ENCODE measurements at places on chromosomes 1 and 21. TPM values are rescaled to one million over a fixed set of nuclear protein-coding genes. Genes with fewer than 3 reads are reported as not detected.

- peak; percentile 65 for DNase-seq
- peak overlapping the region; percentile 1 for H3K27ac ChIP-seq
- H3K36me3 ChIP-seq: no peaks in the 10 kb centered on the region
Observed at GRCh38 chr1:85134583-85135391, 66.0 kb downstream of the SYDE2 start.

DNA sequence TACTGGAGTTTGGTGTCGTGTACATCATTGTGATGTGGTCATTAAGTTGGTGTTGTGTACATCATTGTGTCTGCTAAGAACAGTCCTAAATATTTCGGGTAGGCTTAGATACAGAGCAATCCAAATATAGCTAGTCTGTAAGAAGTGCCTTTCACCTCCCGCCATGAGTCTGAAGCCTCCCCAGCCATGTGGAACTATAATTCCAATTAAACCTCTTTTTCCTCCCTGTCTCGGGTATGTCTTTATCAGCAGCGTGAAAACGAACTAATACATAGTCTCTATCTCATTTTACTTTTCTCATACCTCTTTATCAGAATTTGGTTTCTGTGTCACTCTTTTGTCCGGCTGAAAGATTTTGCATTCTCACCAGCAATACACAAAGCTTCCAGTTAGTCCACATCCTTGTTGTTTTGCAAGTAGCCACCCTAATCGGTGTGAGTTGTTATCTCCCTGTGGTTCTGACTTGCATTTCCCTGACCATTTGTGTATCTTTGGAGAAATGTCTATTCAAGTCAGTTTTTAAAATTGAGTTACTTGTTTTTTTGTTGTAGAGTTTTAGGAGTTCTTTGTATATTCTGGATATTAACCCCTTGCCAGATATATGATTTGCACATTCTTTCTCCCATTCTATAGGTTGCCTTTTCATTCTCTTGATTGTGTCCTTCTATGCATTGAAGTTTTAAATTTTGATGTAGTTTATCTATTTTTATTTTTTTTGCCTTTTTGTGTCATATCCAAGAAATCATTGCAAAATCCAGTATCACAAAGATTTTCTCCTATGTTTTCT lies 56.5 kb downstream of the FNBP1L start:
- H3K4me3 ChIP-seq: no peak overlapping the region
- H3K36me3 ChIP-seq: no peaks in the 10 kb centered on the region
- H3K4me1 ChIP-seq: peaks cover 20% of the 10 kb centered on the region
- no peak overlapping the region for H3K27ac ChIP-seq

- no peak overlapping the region for H3K27ac ChIP-seq
- H3K36me3 ChIP-seq: peaks cover 17% of the 10 kb centered on the region
- H3K27me3 ChIP-seq: no peaks in the 10 kb centered on the region
- H3K4me3 ChIP-seq: no peak overlapping the region
Observed at GRCh38 chr21:33449616-33450015, 30.2 kb downstream of the TMEM50B start.

GRCh38 chr1:239947801-239948200 lies 143.9 kb upstream of the FMN2 start:
- no peaks in the 10 kb centered on the region for H3K27me3 ChIP-seq
- DNase-seq: no peak
- H3K36me3 ChIP-seq: no peaks in the 10 kb centered on the region
- no peak overlapping the region for H3K27ac ChIP-seq
- no peaks in the 10 kb centered on the region for H3K4me1 ChIP-seq

DNA sequence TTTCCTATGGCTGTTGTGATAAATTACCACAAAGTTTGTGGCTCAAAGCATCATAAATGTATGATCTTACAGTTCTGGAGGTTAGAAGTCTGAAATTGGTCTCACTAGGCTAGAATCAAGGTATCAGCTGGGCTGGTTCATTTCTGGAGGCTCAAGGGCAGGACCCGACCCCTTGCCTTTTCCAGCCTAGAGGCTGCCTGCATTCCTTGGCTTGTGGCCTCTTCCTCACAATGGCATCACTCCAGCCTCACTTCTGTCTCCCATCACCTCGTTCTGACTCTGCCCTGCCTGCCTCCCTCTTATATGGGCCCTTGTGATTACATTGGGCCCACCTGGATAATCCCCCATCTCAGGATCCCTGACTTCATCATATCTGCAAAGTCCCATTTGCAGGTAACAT lies 8.0 kb downstream of the COQ8A start:
- no peak for DNase-seq
- no peaks in the 10 kb centered on the region for H3K27me3 ChIP-seq
- no peak overlapping the region for H3K4me3 ChIP-seq
- no peaks in the 10 kb centered on the region for H3K36me3 ChIP-seq
- peaks cover 28% of the 10 kb centered on the region for H3K4me1 ChIP-seq

GRCh38 chr1:2108213-2108876 lies 58.1 kb downstream of the PRKCZ start:
- H3K27ac ChIP-seq: no peak overlapping the region
- no peaks in the 10 kb centered on the region for H3K36me3 ChIP-seq
- DNase-seq: no peak
- no peak overlapping the region for H3K4me3 ChIP-seq

ALX3 gene
- not detected for total RNA-seq

GRCh38 chr1:227260433-227260832 lies 57.9 kb downstream of the CDC42BPA start:
- no peaks in the 10 kb centered on the region for H3K4me1 ChIP-seq
- H3K27me3 ChIP-seq: no peaks in the 10 kb centered on the region
- H3K27ac ChIP-seq: no peak overlapping the region
- no peak for DNase-seq

BGLAP gene
- total RNA-seq: 1.3 TPM

GRCh38 chr1:107786203-107786845 lies 178.7 kb downstream of the VAV3 start:
- no peak overlapping the region for H3K4me3 ChIP-seq
- H3K4me1 ChIP-seq: peaks cover 32% of the 10 kb centered on the region
- H3K27me3 ChIP-seq: no peaks in the 10 kb centered on the region
- H3K27ac ChIP-seq: peak overlapping the region; percentile 26
- DNase-seq: no peak

RC3H1 gene
- 30.4 TPM for total RNA-seq

NTRK1 gene
- total RNA-seq: 0.67 TPM

DNA sequence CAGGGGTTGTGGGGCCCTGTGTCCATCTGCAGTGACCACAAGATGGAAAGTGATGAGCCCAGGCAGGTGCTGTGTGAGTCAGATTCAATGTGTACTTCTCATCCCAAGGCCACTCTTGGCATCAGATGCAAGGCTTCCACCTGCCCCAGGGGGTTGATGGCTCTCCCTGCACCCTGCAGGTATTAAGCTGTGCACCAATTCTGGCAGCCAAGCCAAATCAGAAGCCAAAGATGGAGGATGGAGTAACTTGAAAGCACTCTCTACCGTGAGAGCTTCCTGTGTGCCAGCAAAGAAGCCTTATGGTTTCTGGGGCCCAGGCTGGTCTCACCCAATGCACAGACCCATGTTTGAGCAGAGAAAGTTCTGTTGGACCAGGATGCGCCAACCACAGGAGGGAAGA lies 44.3 kb upstream of the TENT5C start:
- no peaks in the 10 kb centered on the region for H3K36me3 ChIP-seq
- H3K27me3 ChIP-seq: no peaks in the 10 kb centered on the region
- H3K4me1 ChIP-seq: peaks cover 18% of the 10 kb centered on the region
- no peak overlapping the region for H3K27ac ChIP-seq
- no peak overlapping the region for H3K4me3 ChIP-seq

DNA sequence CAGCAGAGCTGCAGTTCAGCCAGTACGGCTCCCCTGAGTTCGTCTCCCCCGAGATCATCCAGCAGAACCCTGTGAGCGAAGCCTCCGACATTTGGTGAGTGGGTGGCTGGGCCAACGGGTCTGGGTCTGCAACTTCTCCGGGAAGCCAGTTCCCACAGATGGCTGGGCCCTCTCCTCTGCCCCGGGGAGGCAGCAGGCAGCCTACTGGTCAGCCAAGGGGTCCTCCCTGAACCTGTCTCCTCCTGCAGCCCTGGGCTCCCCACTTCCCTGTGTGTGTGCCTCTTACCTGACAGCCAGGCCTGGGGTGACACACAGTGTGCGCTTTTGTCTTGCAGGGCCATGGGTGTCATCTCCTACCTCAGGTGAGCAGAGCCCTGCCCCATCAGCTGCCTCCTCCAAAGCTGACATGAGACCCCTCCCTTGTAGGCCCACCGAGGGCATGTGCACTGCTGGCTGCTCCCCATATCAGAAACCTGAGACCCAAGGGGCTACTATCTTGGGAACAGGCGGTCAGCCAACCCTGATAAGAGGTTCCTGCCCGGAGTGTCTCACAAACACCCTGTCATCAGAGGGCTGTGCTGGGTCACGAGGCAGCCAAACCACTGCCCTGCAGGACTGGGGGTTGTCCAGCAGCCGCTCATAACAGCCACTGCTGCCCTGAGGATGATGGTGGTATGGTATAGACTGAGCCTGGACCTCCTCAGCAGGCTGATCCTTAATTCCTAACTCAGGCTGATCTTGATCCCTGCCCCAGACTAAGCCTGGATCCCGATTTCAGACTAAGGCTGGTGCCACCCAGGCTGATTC lies 37.6 kb downstream of the TRIM11 start:
- H3K36me3 ChIP-seq: no peaks in the 10 kb centered on the region
- no peak overlapping the region for H3K27ac ChIP-seq
- DNase-seq: peak; percentile 2
- no peak overlapping the region for H3K4me3 ChIP-seq
- H3K27me3 ChIP-seq: no peaks in the 10 kb centered on the region
